ENCODE measurements at places on chromosomes 5 and 9.

GRCh38 chr9:13750639-13751038 lies 471.1 kb upstream of the MPDZ start:
- DNase-seq: no peak

DNA sequence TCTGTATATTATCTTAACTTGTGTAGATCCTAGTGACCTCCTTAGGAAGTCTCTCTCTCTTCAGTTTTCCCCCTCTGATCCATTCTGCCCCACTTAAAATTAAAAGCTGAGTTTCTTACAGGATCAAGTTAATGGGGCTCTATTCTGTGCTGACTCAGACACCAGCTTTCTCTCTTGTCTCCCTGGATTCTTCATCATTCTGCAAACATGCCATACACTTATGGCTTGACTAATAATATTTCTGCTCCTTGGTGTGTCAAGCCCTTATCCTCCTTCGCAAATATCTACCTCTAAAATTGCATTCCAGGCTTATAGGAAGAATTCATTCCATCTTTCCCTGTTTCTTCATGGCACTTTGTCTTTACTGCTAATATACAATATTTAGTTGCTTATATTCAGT lies 18.1 kb downstream of the LRRC70 start:
- DNase-seq: no peak

- DNase-seq: no peak
Measured at GRCh38 chr9:95015569-95015968, 289.1 kb downstream of the AOPEP start.

DNA sequence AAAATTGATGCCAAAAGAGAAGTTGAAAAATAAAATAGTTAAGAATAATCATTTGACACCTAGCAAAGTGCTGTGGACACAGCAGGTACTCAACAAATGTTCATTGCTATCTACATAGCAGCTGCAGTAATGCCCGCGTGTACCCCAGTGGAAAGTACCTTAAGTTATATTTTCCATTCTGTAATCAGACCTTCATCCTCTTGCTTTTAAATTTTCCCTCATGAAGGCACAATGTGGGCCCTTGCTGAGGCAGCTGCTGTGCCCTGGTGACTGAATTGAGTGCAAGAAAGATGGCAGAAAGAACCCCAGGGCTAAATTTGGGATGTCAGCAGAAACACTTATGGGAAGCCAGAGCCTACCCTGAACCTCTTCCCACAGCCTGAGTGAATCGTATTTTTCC lies 65.9 kb downstream of the CYFIP2 start:
- DNase-seq: no peak

GRCh38 chr5:98975682-98976407 lies 47.0 kb upstream of the CHD1 start:
- DNase-seq: no peak

- DNase-seq: no peak
Measured at GRCh38 chr5:45098483-45098882, 289.7 kb downstream of the MRPS30 start.

- no peak for DNase-seq
Measured at GRCh38 chr5:110769000-110769681, 30.3 kb downstream of the SLC25A46 start.

DNA sequence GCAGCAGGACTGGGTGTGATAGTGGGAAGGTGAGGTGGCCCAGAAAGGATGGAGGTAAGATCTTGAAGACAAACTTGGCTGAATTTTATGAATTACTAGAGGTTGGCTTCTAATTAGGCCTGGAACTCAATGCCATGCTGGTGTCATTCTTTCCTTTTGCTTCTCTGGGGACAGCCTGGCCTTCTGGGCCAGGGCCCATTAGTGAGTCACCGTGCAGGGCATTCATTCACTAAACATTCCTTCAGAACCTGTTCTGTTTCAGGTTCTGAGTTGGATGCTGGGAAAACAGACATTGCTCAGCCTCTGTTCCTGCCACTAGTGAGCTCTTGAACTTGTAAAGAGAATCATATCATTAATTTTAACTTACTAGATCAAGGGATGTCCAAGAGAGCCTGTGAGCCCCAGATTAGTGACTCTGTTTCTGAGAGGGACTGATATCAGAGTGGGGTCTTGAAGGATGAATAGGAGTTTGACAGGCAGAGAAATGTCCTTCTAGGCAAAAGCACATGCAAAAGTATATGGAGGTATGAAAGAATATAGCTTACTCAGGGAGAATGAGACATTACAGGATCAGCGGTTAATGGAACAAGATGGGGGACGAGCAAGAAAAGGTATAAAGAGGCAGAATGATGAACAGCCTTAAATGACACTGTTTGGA lies 66.5 kb downstream of the LHX2 start:
- no peak for DNase-seq

DNA sequence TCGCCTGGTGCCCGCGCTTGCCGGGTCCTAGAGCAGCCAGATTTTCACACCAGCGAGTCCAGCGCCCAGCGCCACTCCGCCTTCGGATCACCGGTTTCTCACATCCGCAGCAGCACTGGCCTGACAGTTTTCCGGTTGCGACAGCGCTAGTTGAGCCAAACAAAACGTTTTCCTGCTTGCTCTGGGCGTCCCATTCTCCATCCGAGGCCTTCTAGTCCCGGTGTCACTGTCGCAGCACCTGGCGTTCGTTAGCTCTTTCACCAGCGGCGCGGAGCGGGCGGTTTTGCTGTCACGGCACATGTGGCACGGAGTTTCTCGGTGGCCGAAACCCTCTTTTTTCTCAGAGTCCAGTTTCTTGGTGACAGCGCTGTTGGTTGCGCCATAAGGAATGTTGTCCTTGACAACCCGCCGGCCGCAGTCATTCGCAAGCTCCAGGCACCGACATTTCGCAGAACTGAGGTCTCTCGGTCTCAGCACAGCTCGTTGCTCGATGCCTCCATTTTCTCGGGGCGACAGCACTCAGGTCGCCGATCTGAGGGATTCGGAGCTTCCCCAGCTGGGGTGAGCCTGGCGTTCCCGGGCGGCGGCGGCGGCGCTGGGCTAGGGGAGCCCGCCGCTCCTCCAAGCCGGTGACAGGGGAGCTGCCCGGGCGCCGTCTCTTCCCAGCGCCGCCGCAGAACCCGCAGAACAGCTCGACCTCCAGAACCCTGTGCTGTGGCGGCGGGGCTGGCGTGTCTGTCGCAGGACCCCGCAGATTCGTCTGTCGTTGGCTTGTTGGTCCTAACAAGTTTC lies 47.8 kb downstream of the ANXA2R start:
- peak; percentile 53 for DNase-seq

DNA sequence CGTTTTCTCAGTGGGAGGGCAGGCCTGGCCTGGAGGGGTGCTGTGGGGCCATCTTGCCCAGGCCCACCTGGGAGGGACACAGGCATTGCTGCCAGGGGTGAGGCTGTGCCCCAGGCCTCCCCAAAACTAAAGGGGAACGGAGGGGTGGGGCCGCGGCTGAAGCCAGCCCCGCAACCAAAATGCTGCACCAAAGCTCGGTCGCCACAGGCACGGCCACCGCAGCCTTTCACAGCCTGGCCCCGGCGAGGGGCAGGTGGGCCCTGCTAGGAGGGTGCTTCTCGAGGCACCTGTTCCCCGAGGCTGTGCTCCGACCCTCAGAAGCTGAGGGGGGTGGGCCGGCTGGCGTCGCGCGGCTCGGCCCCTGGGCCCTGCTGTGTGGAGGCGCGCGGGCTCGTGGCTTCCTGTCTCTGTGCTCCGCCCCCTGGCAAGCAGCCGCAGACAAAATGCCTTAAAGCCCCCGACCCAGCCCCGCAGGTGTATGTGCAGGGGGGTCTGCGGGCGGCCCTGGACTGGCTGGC lies 57.6 kb downstream of the JAK2 start:
- DNase-seq: no peak

- no peak for DNase-seq
Measured at GRCh38 chr5:80041527-80041926, 6.4 kb downstream of the THBS4 start.

DNA sequence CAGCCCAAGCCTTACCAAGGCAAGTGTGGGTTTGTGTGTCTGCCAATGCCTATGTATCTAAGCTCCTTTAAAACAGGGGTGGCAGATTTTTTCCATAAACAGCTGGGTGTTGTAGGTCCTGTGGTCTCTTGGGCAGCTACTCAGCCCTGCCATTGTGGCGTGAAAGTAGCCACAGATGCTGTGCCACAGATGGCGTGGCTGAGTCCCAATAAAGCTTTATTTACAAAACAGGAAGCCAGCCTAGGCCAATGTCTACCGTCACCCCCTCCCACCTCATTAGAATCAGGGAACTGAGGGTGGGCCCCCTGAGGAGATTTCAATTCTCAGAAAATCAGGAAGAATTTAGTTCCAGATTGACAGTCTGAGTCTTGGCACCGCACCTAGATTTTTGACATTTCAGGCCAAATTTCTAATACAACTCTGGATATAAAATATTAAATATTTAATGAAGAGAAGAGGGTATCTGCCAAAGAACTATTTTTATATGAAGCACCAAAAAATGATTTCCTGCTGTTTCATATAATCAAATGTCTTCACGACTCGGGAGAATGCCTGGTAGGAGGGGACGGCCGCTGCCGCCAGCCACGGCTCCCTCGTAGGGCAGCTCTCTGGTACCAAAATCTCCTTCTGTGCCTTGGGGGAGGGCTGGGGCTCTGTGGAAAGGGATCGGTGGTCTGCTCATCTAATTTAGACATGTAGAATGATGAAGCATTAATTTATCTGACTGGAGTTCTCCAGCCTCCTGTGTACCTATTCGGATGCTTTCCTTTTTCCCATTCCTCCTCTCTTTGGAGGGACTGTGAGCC lies 420.9 kb downstream of the IRX2 start:
- DNase-seq: no peak

DNA sequence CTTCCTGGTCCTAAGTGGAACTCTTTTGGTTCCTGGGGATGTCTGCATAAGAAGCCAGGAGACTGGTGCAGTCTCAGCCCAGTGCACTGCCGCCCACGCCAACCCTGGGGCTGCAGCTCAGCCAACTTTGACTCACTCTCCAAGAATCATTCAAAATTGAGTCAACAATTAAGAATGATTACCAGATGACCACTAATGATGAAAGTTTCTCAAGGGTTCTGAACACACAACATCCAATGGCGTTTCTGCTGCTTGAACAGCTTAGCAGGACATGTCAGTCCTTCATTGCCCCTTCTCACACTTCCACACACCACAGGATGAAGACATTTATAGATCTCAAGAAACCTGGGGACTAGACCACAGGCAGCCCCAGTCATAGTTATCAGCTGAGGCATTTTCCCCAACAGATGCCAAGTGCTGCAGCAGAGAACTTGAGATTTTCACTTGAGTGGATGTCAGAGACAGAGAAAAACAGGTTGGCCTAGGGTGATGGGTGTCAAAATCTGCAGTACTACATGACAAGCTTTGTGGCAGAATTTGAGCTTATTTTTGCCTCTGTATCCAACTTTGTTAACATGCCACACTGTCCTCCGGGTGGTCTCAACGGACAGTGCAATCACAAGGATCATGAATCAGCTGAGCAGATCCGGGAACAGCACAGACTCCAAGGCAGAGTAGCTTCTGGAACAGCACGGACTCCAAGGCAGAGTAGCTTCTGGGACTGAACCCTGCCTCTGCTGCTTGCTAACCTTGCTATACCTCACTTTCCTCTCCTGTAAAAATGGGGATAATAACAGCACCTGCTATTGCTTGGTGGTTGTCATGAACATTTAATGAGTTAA lies 356.1 kb downstream of the SPOCK1 start:
- DNase-seq: no peak

DNA sequence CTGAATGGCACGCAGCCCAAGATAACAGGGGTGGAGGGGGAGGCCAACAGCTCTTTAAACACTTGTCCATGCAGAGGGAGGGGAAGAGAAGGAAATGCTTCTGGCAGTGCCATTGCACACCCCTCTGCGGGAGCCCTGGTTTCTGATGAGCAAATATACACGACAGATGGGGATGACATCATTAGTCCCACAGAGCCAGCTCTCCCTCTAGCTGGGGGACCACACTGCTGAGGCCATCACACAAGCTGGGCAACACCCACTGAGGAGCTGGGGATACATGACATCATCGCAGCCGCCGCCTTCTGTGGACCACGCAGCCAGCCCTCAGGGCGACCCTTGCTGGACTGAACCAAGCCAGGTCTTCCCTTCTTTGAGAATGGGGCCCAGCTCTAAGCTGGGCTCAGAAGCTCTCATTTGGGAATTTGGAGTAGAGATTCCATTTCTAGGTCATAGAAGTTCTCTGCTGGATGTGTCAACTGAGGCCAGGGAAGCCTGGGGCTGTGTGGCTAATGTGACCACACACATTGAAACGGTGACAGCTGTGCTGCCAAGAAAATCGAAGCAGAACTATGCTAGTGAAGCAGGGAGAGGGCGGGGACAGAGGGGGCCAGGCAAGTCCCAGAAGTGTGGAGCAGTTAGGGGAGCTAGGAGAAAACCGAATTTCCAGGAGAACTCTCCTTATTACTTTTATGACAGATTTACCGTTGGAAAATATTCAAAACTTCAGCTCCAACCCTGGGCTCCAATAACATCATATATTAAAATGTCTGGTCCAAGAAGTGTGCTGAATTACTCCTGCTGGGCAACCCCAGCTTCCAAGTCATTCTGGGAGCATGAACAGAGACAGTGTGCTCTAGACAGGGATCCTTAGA lies 79.5 kb downstream of the PRRT1B start:
- no peak for DNase-seq

DNA sequence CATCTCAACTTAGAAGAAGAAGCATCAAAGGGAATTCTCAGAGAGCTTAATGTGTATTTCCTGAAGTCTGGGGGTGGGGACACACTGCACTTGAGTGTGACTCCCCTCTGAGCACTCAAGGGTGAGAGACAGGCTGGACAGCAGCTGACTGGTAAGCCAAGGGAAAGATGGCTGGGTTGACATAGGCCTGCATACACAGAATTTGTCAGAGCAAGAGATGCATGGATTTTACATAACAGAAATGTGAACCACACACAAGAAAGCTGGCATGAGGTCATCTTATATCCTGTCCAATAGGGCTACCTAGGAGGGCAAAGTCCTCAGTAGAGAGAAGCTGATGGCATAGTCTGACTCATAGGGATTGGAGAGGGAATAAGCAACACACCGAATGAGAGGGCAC lies 114.3 kb upstream of the EPB41L4A start:
- DNase-seq: no peak

DNA sequence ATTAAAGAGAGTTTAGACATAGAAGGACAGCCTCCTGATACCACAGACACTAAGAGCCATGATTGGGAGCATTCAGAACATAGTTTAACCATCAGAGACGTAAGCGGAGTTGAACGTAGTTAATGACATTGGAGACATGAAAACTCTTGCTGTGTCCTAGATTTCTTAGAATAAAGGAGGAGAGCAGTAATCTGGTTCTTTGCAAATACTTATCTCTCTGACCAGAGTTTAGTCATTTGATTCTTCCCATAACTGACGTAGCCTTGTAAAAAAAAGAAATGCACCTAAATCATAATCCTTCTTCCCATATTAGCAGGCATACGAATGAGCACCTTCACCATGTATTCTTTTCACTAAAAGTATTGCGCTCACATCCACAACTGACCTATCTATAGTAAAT lies 433.3 kb upstream of the SMC2 start:
- no peak for DNase-seq

Measured in activated CD4-positive, alpha-beta T cell treated with anti-CD3 and anti-CD28 coated beads, Interleukin-2, amount 50 U/mL, for 4 hours (primary cell).